RPMI7951 (cell line): ENCODE measurements at places on chromosomes 1 and 21. TPM values are rescaled to one million over a fixed set of nuclear protein-coding genes. Genes with fewer than 3 reads are reported as not detected.
A peak's percentile ranks its signal among the peaks of the same experiment; 100 is the strongest.

Gene CDA
- 23.9 and 24.9 TPM in 2 replicates for total RNA-seq

Gene DIO1
- 0.39 TPM in 1 of 2 replicates, not detected in the other for total RNA-seq

Gene TRIM45
- 3.3 and 3.6 TPM in 2 replicates for total RNA-seq

Gene F13B
- total RNA-seq = 0.24 TPM in 1 of 2 replicates, not detected in the other

DNA sequence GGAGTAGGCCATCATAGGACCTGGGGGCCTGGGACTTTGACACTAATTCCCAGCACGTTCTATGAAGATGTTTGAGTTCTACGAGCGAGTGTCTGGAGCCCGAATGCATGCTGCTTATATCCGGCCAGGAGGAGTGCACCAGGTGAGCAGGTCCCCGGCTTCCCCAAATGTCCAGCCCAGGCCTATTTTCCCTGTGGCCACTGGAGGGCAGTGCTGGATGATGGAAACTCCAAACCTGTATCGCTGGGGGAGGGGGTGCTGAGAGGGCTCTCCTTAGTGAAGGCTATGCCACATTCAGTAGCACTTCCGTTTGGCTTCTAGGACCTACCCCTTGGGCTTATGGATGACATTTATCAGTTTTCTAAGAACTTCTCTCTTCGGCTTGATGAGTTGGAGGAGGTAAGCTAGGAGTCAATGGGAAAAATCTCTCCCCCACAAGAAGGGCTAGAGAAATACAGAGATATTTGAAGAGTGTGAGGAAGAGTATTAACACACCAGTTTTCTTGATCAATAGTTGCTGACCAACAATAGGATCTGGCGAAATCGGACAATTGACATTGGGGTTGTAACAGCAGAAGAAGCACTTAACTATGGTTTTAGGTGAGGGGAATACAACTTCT lies 5.2 kb upstream of the FCER1G start:
- DNase-seq = peak; percentile 56

DNA sequence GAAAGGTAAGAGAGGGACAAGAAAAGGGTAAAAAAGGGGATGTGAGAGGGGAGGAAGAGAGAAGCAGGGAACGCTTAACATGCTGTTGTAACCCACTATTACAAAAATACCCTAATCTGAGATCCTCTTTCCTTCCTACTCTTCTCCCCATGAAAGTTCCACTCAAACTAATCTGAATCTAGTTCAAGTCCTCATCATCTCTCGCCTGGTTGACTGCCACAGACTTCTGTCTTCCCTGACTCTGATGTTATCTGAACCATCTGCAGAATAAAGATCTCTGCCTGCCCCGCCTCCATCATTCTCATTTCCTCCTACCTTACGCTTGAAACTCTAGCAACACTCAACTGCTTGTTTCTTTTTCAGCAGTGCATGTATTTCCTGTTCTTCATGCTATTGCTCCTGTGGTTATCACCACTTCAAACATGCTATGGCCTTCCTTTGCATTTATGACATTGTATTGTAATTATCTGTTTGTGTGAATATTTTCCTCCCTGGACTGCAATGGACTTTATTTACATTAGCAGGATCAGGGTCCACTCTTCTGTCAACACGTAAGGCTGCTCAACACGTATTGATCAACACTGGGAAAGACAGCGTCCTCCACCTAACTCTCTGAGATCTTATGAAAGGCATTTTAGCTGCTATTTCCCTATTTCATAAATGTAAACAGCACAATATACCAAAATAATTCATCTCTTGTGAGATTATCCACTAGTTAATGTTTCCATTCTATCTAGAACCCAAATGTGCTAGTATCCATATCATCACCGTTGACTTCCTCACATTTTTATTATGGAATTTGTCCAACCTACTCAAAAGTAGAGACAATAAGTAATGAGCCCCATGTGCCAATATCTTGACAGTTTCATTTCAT lies 215.5 kb upstream of the USP25 start:
- no peak for DNase-seq
